ENCODE measurements at places on chromosomes 2 and 18.

- DNase-seq, result no peak
Measured at GRCh38 chr2:107711941-107712340, 114.8 kb upstream of the RGPD4 start.

DNA sequence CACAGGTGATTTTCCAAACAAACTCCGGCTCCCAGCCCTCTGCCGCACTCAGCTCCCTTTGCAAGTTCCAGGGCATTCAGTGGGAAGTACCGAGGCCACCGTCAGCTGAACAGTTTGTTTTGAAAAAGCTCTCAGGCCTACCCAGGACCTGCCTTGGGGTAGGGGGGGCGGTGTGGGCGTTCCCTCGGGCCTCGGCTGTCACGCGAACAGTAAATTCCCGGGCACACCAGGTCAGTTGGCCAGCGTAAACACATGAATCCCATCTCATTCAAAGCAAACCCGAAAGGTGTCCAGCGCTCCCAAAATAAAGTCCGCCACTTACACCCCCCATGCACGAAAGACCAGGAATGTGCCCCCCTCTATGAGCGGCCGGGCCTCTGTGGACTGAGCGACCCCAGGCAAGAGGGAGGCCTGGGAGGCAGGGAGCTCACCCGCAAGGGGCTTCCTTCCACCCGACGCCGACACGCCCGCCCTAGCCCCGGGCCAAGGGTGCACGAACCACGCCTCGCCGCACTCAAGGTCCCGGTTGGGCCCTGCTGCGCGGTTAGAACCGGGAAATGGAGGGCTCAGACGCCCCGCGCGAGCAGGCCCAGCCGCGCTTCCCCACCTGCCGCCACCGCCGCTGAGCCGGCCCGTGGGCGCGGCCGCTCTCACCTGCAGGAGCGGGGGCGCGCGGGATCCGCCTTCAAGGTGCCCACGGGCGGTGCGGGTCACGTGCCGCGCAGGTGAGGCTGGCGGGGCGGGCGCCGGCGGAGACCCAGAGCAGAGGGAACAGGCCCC, at the start of gene WDSUB1:
Gene WDSUB1 (minus strand): TSS at position 775 of the 780 bp plus-strand sequence. CDS start 3,634 bp downstream, outside the sequence.
- peak; percentile 69 for DNase-seq

GRCh38 chr2:16713011-16713423, 47.4 kb upstream of the CYRIA start:
- DNase-seq, result no peak

- no peak for DNase-seq
Measured at GRCh38 chr2:191171286-191171685, 20.5 kb upstream of the STAT4 start.

GRCh38 chr2:130336877-130337734, 5.6 kb upstream of the IMP4 start:
- peak; percentile 90 for DNase-seq

- peak; percentile 22 for DNase-seq
Measured at GRCh38 chr2:223488814-223489213, 113.3 kb downstream of the SCG2 start.

DNA sequence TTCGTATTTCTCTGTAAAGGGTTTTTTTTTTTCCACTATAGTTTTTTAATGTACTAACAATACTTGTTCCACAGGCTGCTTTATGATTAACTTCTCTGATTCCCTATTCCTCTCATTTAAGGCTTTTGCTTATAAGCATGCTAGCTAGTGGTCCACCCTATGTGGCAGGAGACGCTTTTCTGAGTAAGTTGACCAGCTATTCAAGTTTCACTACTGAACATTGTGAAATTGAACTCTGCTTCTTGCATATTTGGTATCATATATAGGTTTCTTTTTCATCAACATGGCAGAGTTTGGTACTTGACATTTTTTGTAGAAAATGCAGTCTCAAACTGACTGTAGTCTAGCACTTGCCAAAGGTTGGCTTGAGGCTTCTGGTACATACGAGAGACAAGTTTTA, 74.2 kb downstream of the OTX1 start:
- no peak for DNase-seq

DNA sequence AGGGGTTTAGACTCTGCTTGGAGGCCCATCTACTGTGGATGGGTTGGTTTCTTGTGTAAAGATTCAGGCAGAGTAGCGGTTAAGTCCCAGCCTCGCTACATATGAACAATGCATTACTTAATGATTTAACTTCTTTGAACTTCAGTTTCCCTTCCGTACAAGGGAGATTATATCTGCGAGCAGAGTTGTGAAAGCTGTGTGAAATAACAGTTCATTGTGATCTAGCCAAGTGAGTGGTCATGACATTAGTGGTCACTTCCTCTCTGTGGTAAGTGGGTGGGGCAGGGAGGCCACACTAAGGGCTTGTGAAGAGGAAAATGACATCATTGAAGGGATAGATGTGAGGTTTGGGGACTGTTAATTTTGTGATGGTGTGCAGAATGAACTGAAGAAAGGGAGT, 14.1 kb upstream of the MEX3C start:
- DNase-seq, result peak; percentile 27

DNA sequence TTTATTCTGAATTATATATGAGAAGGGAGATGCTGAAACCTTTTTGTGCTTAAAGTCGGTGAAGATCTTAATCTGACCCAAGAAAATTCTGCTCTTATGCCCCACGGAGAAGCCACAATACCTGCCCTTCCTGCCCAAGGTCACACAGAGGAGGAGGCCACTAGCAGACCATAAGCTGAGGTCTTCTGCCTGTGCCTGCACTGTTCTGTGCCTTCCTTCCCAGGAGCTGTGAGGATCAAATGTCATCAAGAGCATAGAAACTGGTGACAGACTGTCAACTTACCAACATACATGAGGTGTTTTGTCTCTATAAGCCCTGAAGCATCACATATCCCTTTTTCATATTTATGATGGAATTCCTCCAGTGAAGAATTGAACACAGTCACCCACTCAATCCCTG, 233.3 kb downstream of the C1D start:
- no peak for DNase-seq

DNA sequence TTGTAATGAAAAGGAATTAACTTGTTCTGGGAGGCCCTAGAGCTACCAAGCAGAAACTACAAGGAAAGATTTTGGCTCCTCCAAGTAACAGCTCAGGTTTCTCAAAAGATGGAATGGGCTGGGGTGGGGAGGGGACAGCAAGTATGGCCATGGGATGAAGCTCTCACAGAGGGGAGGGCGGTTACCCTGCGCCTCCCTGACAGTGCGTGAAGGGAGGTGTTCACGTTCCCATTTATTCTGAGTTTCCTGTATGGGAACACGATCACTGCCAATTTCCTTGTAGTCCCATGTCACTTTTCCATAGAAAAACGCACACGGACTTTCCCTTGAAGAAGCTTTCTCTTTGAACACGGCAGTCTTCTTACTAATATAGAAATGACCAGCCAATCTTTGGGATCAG, 17.0 kb downstream of the CDC42EP3 start:
- DNase-seq, result no peak

DNA sequence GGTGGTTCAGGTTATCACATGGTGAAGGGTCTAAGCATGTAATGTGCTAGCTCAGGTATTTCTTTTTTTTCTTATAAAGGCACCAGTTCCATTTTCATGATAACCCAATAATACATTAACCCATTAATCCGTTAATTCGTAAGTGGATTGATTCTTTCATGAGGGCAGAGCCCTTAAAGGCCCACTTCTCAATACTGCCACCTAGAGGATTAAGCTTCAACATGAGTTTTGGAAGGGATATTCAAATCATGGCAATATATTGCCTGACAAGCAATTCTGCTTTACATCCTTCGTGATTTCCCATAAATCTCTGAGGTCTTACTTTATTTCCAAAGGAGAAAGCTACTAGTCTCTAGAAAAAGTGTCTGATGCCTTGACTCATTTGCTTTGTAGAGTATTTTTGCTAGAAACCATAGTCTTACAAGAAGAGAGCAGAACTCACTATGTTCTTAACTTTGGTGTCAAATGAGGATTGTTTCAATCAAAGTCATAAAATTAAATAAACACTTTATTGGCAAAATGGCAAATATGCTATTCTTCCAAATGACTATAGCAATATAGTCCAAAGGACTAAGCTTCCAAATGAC, 271.3 kb downstream of the KCNS3 start:
- peak; percentile 54 for DNase-seq

DNA sequence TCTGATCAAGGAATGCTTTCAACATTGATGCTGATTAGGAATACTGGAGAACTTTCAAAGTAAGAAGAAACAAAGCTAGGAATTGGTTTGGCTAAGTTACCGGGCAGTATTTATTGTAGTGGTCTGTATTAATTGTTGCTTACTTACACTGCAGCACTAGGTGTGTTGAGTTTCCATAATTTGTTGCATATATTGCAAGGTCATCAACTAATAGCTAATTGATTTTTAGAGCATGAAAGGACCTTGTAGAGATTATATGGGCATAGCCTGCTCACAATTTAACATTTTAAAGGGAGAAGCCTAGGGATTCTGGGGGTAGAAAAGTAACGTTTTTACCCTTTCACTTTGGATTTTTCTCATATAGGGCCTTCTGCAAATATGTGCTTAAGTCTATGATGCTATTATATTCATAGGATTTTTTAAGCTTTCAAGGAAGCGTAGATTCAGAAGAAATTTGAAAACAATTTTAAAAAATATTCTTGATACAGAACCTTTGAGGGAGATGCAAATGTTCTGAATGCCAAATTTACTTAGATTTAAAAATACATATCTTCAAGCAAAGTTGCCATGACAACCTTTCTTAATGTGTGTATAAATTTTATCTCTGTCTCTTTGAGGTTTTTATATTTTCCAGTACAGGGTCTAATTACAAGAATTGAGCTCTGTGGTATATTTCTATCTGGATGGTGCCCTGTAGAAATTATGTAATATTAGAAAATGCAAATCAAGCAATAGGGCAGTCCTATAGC, 17.3 kb upstream of the ABI2 start:
- no peak for DNase-seq

DNA sequence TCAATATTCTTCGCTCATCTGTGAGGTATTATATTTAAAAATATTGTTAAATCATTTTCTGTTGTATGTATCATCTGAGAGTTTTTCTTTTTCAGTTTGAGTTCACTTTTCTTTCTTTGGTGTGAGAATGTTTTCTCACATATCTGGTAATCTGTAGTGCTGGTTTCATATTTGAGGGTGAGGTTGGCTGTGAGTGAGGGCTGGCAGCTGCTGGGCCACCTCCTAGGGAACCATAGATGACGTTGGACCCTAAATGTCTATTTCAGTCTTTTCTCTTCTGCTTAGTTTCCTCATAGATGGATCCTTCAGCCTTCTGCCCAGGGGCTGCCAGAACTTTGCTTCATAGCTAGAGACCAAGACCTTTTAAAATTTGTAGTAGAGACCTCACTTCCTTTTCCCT, 33.5 kb downstream of the MGAT5 start:
- no peak for DNase-seq

- no peak for DNase-seq
Measured at GRCh38 chr2:3771576-3771975, 68.2 kb downstream of the DCDC2C start.

DNA sequence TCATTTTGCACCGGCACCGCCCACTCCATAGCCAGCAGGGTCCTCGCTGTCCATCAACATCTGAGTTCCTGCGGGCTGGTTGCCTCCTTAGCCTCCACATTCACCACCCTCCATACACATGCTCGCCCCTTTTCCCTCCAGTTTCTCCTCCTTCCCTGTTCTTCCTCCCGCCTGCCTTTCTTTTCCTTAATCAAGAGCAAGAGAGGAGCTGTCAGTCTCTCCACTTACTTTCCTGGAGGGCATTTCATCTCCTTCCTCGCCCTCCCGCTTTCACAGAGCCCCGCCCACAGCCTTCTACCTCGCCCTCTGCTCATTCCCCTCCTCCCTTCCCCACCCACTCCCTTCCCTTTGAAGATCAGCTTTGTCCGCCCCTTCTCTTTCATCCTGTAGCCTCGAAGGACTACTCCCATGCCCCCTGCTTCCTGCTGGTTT, 13.8 kb upstream of the ZBTB7C start:
- DNase-seq, result no peak

DNA sequence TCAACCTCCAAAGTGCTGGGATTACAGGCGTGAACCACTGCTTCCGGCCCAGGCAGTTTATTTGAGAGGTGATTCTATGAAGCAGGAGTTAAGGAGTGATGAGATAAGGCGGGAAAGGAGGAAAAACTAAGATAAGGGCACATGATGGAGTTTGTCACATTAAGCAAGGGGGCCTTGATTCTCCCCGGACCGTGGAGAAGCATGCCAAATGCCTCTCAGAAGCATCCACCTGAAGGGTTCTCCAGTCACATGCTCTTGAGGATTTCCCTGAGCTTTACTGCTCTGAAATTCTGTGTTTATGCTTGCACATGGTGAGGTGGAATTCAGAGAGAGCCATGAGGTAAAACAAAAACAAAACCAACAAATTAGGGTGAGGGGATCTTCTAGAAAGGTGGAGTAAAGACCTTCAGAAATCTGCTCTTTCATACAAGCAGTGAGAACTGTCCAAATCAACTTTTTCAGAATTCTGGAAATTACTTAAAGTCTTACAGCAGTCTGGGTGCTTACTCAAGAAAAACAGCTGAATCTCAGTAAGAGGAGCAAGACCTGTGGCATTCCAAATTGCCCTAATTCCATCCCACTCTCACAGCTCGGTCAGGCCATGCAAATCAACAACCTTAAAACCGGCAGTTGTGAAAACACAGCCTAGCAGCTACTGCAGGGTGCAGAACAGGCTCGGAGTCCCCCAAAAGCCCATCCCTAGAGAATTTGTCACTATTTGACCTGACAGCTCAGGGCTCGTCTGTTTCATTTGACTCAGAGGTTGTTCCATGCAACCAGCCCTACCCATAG, 69.1 kb upstream of the CTLA4 start:
- no peak for DNase-seq

DNA sequence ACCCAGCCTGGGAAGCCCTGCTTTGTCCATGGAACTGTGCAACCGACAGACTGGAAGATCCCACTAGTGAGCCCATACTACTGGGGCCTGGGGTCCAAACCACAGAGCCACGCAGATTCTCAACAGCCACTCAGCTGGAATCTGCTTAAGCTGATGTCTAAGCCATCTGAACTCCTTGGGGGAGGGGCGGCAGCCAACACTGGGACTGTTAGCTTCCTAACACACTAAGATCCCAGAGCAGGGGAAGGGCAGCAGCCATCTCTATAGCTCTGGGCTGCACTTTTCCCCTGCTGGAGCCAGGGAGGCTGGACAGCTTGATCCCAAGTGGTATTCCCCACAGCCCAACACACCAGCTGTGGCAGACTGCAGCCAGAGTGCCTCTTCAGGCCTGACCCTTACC, 118.3 kb downstream of the RPRM start:
- no peak for DNase-seq

DNA sequence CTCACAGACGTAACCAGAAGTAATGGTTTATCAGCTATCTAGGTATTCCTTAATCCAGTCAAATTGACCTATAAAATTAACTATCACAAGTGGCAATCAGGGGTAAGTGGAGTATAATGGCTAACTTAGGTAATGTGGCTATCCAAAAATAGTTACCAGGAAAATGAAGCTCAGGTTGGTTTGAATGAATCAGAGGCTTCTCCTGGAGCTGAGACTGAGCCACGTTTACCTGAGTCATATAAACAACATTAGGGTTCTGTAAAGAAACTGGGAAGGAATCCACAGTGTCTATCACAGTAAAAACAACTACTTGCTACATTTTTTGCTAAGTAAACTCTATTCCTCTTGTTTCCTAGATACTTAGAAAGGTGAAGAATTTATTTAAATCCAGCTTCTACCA, 236.0 kb upstream of the SPHKAP start:
- DNase-seq, result no peak

GRCh38 chr2:100976645-100977391, 25.3 kb upstream of the RPL31 start:
- DNase-seq, result no peak

- DNase-seq, result no peak
Measured at GRCh38 chr2:148042219-148042618, 21.3 kb downstream of the MBD5 start.

- DNase-seq, result no peak
Measured at GRCh38 chr2:235059161-235059560, 107.3 kb downstream of the SH3BP4 start.

Data from RKO (cell line).